NCI-H1105 (cell line): ENCODE measurements at places on chromosomes 2 and 18.

DNA sequence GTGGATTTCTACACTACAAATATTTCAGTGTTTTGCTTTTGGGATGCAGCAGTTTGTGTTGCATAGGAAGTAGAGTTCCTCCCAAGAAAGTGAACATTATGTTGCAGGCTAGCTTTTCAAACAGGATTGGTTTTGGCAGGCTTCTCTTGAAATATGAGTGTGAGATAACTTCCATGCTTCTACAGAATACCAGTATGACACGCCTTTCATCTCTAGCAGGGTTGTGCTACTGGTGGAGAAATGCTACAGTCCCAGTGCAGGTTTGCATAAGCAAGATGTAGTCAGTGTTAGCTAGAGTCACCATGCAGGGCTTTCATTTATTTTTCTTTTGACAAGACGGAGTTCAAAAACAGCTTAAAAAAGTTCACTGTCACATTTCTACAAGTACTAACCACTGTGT lies 17.1 kb upstream of the CAVIN2 start:
- no peak for DNase-seq

- no peak for DNase-seq
Measured at GRCh38 chr2:202642567-202642966, 7.8 kb downstream of the FAM117B start.

GRCh38 chr2:96591494-96591893 lies 46.6 kb downstream of the KANSL3 start:
- no peak for DNase-seq

DNA sequence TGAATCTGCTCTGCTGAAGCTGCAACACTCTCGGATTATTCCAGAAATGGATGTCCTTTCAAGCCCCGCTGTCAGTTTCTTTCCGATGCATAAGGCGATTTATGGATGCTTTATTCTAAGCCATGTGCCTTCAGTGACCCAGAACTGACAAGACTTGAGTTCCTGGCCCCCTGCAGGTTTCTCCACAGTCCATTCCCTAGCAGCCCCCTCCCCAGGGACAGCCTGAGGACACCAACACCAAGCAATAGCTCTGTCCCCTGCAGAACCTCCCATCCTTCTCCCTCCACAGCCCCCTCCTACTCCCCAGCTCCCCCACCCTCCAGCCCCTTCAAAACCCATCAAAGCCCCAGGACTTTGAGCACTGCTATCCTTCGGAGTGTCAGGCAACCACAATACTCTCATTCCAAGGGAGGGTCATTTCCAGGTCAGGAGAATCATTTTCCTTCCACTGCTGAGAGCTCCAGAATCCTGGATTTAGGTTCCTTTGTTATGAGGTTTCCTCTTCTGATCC lies 24.6 kb upstream of the SPP2 start:
- no peak for DNase-seq

DNA sequence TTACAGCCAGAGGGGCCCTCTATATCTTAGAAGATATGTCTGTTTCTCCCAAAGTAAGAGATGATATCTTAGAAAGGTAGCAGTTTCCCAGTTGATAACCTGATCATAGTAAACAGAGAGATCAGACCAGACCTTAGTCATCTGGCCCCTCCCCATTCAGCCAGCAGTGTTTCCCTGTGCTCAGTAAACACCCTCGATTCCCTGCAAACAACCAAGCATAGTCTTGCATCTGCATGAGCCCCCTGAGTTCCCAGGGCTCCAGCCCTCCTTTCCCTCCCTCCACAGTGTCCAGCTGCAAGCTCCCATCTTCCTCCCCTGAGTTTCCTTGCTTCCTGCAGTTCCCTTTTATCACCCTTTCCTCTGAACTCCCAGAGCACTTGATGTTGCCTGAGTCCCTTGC lies 20.3 kb downstream of the NRP2 start:
- no peak for DNase-seq

- DNase-seq: no peak
Measured at GRCh38 chr2:45283764-45284620, 274.7 kb upstream of the SIX2 start.

GRCh38 chr2:74537140-74537539 lies 7.4 kb downstream of the HTRA2 start:
- no peak for DNase-seq

DNA sequence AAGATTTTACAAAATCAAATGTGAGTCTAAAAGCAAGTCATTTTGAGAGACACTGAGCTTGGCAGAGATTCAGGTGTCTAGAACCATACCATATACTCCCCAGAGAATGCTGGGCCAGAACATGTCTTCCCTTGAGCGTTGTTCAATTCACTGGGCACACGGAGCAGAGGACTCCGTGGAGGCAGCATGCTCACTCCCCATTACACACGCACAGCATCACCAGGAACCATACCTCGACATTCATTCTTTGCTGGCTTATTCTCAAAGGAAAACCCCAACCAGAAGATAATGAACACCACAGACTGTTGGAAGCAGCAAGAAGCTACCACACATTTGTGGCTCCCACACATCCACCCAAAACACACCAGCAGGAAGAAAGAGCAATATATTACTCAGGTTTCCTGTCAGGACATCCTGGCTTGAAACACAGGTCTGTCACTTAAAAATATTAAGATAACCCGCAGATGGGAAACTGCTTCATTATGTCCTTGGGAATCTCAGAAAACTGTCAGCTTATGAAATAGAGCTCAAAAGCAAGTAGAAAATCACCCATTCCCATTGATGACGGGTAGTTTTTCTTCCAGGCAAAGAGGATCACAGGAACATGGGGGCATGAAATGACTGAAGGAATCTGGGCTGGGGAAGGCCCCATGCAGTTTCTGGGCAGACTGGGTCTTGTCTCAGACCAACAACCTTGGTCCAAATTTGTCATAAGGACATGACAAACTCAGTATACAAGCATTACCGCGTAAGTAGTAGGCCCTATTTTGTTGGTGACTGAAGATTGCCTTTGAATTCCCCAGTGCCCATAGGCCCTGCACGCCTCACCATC lies 46.4 kb downstream of the PCBP1 start:
- peak; percentile 33 for DNase-seq

- DNase-seq: no peak
Measured at GRCh38 chr2:24448797-24449196, 42.3 kb upstream of the NCOA1 start.

DNA sequence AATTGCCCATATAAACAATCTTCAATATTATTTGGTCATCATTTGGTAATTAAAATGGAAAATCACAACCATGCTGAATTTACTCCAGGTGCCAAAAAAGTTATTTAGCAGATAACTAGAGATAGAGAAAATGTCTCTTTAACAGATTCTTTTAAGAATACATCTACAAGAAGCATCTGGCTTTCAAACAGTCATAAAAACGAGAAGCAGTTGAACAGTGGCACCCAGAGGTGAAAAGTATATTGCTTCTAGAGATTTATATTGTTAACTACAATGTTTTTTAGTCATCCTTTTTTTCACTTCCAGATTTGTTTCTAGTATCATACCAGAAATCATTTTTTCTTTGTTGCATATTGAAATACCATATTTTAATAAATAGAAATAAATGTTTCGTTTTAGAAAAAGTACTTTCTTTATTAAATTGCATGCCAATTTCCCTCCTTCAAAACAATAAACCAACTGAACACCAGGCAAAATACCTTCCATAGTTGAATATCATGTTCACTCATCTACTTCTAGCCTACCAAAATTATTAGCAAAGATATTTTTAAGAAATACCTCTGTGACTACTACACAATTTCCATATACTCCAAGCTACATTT lies 65.4 kb upstream of the HNRNPA3 start:
- DNase-seq: peak; percentile 41

- DNase-seq: no peak
Measured at GRCh38 chr2:238938003-238938400, 90.1 kb downstream of the TWIST2 start.

- DNase-seq: no peak
Measured at GRCh38 chr2:11617984-11618707, 51.8 kb downstream of the NTSR2 start.

DNA sequence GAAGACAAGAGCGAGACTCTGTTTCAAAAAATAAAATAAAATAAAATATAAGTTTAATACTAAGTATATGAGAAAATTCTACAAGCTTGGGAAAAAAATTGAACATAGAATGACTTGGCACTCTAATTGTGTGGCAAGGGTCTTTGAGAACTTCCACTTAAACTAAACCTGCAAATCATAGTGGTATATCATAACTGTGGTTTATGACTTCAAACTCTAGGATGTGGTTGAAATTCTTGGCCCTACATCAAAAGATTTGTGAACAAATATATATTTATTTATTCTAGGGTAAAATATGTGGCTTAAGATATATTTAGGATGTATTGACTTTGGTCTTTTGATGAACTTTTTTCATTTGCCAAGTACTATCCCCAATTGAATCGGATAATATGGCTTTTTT lies 3.1 kb upstream of the FAM171B start:
- no peak for DNase-seq

DNA sequence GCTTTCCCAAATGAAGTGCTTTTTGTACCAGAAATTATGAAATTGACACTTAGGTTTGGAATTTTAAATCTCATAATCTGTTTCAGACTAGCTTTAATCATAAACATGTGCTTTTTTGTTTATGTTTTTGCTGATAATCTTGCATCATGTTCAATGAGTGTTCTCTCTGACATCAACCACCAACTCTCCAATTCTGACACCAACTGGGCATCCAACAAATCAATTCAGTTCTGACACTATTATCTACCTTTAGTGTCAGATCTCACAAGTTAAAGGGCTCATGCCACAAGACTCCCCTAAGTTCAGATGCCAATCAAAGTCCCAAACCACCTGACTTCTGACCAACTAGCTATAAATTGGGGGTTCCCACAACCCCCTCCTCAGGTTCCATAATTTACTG lies 19.6 kb downstream of the PELI1 start:
- no peak for DNase-seq

- DNase-seq: no peak
Measured at GRCh38 chr2:46862514-46862913, 53.1 kb downstream of the MCFD2 start.

GRCh38 chr2:213189001-213189899 lies 37.8 kb upstream of the IKZF2 start:
- no peak for DNase-seq

GRCh38 chr2:38788306-38788705 lies 10.3 kb downstream of the GEMIN6 start:
- DNase-seq: no peak

GRCh38 chr18:22045221-22045918 lies 124.0 kb upstream of the GATA6 start:
- DNase-seq: no peak

DNA sequence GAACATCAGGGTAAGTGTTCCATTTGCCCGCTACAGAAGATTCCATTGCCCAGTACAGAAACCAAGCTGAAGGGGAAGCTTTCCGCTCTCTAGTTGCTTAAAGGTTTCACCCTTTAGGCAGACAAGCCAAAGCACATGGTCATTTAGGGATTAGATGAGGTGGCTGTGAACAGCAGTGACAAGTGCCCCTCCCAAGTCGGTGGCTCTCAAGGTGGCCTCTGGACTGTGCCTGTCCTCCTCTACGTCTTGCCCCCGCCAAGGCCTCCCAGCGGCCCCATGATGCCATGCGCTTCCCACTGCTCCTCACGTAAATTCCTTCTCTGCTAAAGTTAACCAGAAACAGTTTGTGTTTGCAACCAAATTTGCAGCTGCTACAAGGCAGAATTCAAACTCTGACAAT lies 24.2 kb upstream of the PTPN4 start:
- no peak for DNase-seq

- no peak for DNase-seq
Measured at GRCh38 chr2:160838147-160838546, 322.1 kb upstream of the TANK start.

DNA sequence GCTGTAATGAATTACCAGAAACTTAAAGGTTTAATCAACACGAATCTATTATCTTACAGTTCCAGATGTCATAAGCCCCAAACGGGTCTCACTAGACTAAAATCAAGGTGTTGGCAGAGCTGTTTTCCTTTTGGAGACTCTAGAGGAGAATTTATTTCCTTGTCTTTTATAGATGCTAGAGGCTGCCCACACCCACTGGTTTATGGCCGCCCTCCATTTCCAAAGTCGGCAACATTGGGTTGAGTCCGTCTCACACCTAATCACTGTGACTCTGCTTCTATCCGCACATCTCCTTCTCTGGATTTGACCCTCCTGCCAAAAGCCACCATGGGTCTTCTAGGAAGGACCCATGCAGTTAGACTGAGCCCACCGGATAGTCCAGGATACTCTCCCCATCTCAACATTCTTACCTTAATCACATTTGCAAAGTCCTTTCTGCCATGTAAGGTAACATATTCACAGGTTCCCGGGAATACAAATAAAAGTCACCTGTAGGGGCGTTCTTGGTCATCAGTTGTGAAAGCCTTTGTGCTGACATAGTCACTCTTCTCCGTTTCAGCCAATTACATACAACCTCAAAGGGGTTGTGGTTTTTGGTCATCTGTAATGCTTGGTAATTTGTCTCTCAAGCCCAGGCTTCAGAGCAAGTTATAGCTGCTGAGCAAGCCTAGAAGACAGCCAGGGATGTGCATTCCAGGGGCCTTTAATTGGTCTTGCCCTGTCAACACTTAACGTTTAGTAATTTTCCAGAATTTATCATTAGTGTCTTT lies 179.4 kb downstream of the ANTXR1 start:
- DNase-seq: no peak

DNA sequence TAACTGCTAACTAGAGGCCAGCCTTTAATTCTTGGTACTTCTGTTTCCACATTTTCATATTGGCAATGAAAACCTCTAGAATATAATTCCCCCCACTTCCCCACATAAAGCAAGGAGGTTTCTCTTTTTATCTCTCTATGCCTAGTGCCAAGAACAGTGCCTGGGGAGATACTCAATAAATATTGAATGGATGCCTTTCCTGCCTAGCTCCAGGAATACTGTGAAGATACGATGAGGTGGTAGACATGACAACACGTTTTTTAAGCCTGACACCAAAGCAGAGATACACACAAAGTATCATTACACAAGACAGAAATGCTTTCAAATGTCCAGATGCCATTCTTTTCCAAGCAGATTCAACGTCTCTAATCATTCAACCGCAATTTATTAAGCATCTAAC lies 535.5 kb downstream of the XIRP2 start:
- no peak for DNase-seq

DNA sequence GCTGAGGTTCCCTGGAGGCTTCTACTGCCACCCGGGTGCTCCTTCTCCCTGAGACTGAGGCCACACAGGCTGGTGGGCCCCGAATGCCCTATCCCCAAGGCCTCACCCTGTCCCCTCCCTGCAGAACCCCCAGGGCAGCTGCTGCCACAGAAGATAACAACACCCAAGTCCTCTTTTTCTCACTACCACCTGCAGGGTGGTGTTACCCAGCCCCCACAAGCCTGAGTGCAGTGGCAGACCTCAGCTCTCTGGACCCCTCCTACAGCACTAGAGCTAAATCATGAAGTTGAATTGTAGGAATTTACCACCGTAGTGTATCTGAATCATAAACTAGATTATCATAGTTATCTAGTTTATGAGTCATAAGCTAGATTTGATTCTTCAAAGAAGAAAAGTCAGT lies 7.3 kb upstream of the CENPA start:
- no peak for DNase-seq

DNA sequence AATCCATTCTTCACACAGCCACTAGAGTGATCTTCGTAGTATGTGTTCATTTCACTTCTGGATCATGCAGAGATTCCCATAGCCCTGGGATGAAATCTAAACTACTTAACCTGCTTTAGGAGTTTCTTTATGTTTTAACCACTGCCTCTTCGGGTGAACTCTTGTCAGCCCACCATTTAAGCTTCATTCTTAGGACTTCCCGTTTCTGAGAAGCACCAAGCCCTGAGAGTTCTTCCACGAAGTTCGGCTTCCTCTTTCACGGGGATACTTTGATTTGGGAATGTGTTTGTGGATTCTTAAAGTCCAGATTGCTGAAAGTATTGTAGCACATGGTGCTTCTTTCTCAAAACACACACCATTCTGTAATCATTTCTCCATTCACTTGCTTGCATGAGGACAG lies 205.0 kb downstream of the UBE2E3 start:
- DNase-seq: no peak
